Thyroid gland (tissue), 4 donors: ENCODE measurements at places on chromosomes 16 and 17. TPM values are rescaled to one million over a fixed set of nuclear protein-coding genes. Genes with fewer than 3 reads are reported as not detected.

- H3K27me3 ChIP-seq, result no peaks in the 10 kb centered on the region
- no peak overlapping the region for H3K27ac ChIP-seq
- no peaks in the 10 kb centered on the region for H3K4me1 ChIP-seq
- no peak overlapping the region for H3K4me3 ChIP-seq
These were observed 54.2 kb downstream of the ZFPM1 start for GRCh38 chr16:88507231-88507743.

- no peak for DNase-seq
- no peaks in the 10 kb centered on the region for H3K4me1 ChIP-seq
- no peaks in the 10 kb centered on the region for H3K36me3 ChIP-seq
- no peak overlapping the region for H3K27ac ChIP-seq
- no peaks in the 10 kb centered on the region for H3K27me3 ChIP-seq
These were observed 222.9 kb upstream of the IRX5 start for GRCh38 chr16:54707813-54708212.

- peaks cover 23% of the 10 kb centered on the region for H3K4me1 ChIP-seq
- peak overlapping the region; percentile 57 for H3K27ac ChIP-seq
- no peak for DNase-seq
- no peaks in the 10 kb centered on the region for H3K36me3 ChIP-seq
- no peaks in the 10 kb centered on the region for H3K27me3 ChIP-seq
These were observed 63.6 kb downstream of the SMG6 start for GRCh38 chr17:2239882-2240430.

DNA sequence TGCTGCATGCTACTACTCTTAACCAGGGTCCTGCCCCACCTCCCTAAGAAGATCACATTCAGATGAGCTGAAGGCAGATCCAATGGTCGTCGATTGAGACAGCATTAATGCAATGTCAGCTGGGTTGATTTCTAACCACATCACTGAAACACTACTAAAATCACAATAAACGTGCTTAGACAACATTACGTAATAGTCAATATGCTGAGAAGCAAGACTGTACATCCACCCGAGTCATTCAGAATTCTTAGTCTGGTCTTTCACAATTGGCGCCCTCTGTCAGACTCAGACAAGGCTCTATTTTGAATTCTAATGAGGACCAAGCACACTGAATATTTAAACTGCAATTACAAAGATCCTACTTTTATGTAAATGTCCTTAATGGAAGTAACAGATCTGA, 205.2 kb downstream of the STX8 start:
- peaks cover 7% of the 10 kb centered on the region for H3K4me1 ChIP-seq
- no peaks in the 10 kb centered on the region for H3K27me3 ChIP-seq
- H3K36me3 ChIP-seq, result no peaks in the 10 kb centered on the region
- no peak overlapping the region for H3K27ac ChIP-seq

DNA sequence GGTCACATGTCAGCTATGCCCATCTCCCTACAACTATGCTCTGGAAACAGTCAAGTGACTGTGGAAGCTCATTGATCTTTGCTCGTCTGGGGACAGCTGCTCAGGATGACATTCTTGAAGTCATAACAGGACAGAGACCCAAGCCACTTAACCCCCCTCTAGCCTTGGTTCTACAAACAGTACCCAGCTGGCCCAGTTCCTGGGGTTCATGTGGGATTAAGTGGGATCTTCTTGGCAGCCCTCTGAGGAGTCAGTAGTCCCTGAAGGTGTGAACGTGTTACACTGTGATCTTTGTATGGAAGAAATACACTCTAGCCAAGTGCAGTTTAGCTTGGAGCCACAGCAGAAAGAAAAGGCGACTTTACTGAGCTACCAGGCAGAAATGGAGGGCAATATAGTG, 25.8 kb downstream of the UBN1 start:
- peaks cover 70% of the 10 kb centered on the region for H3K36me3 ChIP-seq
- no peaks in the 10 kb centered on the region for H3K27me3 ChIP-seq
- H3K4me1 ChIP-seq, result peaks cover 30% of the 10 kb centered on the region
- DNase-seq, result no peak
- no peak overlapping the region for H3K27ac ChIP-seq

DNA sequence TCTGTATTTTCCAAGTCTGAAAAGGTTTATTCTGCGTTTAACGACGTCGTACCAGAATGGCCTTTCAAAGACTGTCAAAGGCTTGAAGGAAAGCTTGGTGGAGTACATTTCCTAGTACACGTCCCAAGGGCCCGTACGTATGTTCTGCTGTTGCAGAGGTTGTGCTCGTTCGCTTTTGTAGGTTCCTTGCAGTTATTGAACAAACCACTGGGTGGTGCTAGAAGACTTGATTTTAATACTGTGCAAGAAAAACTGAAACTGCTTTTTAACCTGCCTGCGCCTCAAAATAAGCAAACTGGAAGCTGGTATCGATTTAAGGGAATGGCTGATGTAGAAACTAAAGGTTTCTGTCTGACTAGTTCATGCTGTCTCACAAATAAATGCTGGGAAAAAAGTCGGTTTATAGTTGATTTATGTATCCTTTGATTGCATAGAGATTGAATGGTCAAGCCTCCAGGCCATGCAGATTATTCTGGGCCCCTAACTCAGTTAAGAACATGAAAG, 54.6 kb downstream of the USP10 start:
- peaks cover 9% of the 10 kb centered on the region for H3K4me1 ChIP-seq
- H3K36me3 ChIP-seq, result no peaks in the 10 kb centered on the region
- no peak overlapping the region for H3K4me3 ChIP-seq

GRCh38 chr16:20740007-20740883, 1.4 kb downstream of the THUMPD1 start:
- H3K36me3 ChIP-seq, result peaks cover 24% of the 10 kb centered on the region
- peak overlapping the region; percentile 95 for H3K27ac ChIP-seq
- H3K27me3 ChIP-seq, result no peaks in the 10 kb centered on the region
- H3K4me1 ChIP-seq, result peaks cover 9% of the 10 kb centered on the region

- H3K4me1 ChIP-seq, result peaks cover 18% of the 10 kb centered on the region
- peak overlapping the region; percentile 79 for H3K27ac ChIP-seq
- no peak overlapping the region for H3K4me3 ChIP-seq
These were observed 11.7 kb upstream of the TMIGD1 start for GRCh38 chr17:30345527-30346075.

DNA sequence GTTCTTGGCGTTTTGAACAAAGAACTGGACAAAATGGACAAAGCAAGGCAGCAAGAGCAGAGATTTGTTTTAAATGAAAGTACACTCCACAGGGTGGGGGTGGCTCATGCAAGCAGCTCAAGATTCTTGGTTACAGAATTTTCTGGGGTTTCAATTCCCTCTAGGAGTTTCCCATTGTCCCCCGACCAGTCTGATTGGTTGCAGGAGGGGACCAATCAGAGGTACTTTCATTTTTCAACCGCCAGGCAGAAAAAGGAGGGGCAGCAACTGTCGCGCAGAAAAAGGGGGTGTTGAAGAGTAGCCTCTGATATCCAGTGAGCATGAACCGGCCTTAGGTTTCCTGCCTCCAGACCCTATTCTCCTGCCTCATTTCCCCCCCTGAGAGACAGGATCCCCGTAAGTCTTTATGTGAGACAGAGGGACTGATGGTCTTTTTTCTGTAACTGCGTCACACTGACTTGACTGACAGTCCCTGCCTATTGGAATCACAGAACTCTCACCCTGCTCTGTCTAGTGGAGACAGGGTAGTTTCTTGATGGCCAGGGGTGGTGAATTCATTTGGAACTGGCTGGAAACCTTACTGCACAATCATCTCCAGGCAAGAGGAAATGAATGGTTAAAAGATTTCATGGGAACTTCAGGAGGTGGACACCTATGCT, 59.4 kb upstream of the ALOX12 start:
- H3K4me3 ChIP-seq, result no peak overlapping the region
- DNase-seq, result no peak
- H3K4me1 ChIP-seq, result no peaks in the 10 kb centered on the region
- no peaks in the 10 kb centered on the region for H3K27me3 ChIP-seq
- H3K27ac ChIP-seq, result no peak overlapping the region
- no peaks in the 10 kb centered on the region for H3K36me3 ChIP-seq

GRCh38 chr17:21164216-21164615, 37.5 kb downstream of the DHRS7B start:
- H3K27me3 ChIP-seq, result no peaks in the 10 kb centered on the region
- no peaks in the 10 kb centered on the region for H3K4me1 ChIP-seq
- no peak for DNase-seq
- H3K4me3 ChIP-seq, result no peak overlapping the region
- no peaks in the 10 kb centered on the region for H3K36me3 ChIP-seq
- no peak overlapping the region for H3K27ac ChIP-seq

DNA sequence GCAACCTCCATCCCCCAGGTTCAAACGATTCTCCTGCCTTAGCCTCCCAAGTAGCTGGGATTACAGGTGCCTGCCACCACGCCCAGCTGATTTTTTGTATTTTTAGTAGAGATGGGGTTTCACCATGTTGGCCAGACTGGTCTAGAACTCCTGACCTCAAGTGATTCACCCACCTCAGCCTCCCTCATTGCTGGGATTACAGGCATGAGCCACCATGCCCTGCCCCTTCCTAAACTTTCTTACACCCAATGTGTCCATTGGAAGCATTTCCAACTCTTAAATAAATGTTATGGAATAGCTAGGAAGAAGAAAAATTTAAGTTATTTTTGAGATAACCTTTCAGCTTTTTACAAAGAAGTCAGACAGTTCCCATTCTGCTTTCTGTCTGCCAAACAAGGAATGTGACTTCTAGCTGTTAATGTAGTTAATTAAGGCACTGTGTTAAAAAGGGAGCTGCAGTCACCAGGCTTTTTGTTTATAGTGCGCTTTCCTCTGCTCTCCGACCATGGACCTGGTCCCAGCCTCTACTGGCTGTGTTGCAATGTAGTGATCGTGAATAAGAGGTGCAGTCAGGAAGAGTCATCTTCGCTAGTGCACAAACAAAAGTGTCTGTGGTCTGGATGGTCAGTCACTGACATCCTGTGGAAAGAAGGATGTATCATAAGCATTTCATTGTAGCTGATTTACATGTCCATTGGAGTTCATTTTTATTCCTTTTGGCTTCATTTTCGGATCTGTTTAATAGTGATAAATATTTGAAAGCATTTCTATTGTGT, 39.7 kb downstream of the USP10 start:
- no peak overlapping the region for H3K27ac ChIP-seq
- peaks cover 52% of the 10 kb centered on the region for H3K4me1 ChIP-seq
- no peaks in the 10 kb centered on the region for H3K27me3 ChIP-seq
- H3K36me3 ChIP-seq, result no peaks in the 10 kb centered on the region

- H3K4me1 ChIP-seq, result peaks cover 38% of the 10 kb centered on the region
- H3K36me3 ChIP-seq, result no peaks in the 10 kb centered on the region
- peak overlapping the region; percentile 63 for H3K27ac ChIP-seq
These were observed 2.2 kb downstream of the SNN start for GRCh38 chr16:11670171-11671131.

- no peak overlapping the region for H3K4me3 ChIP-seq
- DNase-seq, result no peak
- H3K4me1 ChIP-seq, result no peaks in the 10 kb centered on the region
- no peak overlapping the region for H3K27ac ChIP-seq
- H3K27me3 ChIP-seq, result no peaks in the 10 kb centered on the region
These were observed 28.3 kb upstream of the MYH10 start for GRCh38 chr17:8658810-8659209.

The TMED6 gene
- total RNA-seq, result not detected

The BCL6B gene
- total RNA-seq, result 18.9 TPM

The ADAP2 gene
- total RNA-seq, result 14.8 TPM

The LRRC46 gene
- 0.44 TPM for total RNA-seq

The SLC38A8 gene
- not detected for total RNA-seq
